NCI-H1436 treated with DMSO at 0.1 percent for 48 hours (cell line): ENCODE measurements at places on chromosomes 3 and 15.

DNA sequence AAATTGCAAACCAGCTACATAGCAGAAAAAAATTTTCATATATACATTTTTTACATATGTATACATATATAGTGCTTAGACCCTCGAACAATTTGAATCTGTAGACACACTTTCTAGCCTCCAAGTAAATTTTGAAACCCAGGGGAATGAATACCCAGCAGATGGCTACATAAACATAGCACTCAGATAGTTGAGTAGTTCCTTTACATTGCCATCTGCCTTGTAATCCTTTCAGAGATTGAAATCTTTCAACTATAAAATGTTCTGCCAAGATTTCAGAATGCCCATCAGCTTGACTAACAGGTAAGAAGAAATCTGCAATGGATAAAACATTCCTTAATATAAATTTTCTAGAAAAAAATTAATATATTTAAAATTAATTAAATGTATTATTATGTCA is 1333.5 kb upstream of the CADM2 start:
- no peak for DNase-seq

DNA sequence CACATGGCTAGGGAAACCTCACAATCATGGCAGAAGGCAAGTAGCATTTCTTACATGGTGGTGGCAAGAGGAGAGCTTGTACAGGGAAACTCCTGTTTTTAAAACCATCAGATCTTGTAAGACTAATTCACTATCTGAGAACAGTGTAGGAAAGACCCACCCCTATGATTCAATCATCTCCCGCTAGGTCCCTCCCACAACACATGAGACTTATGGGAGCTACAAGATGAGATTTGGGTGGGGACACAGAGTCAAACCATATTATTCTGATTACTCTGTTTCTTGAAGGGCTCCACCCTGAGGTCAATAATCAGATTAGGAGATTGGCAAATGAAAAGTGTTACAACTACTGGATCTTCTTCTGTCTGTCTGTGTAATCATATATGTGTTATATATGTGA is 21.5 kb upstream of the TMEM45A start:
- no peak for DNase-seq

DNA sequence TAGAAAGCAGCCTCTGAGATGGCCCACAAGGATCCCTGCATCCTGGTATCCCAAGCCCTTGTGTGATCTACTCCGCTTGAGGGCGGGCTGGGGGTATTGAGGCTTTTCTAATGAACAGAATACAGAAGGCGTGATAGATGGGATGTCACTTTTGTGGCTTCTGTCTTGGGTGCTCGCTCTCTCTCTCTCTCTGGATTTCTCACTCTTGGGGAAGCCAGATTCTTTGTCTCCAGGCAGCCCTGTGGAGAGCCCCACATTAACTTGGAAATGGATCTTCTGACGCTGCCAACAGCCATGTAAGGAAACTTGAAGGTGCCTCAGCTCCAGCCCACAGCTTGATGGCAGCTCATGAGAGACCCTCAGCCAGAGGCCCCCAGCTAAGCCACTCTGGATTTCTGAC is 26.9 kb upstream of the SEC62 start:
- no peak for DNase-seq

DNA sequence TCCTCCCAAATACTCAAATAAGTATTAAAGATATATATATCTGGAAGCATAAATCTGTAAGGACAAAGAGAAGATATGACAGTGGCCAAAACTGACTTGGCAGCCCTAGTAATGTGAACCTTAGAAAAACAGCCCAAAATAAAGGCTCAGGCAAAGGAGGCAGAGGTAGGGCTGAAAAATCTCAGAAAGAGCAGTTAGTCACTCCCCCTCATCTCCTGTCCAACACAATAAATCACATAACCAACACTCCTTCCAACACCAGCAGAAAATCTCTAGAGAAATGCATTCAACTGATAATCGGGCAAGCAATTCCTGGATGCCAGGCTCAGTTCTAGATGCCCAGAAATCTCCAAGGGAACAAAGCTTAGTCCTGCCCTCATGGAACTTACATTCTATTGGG is 22.1 kb upstream of the CHRM5 start:
- no peak for DNase-seq

GRCh38 chr3:133049491-133049890 is 11.3 kb downstream of the TMEM108 start:
- DNase-seq: no peak

DNA sequence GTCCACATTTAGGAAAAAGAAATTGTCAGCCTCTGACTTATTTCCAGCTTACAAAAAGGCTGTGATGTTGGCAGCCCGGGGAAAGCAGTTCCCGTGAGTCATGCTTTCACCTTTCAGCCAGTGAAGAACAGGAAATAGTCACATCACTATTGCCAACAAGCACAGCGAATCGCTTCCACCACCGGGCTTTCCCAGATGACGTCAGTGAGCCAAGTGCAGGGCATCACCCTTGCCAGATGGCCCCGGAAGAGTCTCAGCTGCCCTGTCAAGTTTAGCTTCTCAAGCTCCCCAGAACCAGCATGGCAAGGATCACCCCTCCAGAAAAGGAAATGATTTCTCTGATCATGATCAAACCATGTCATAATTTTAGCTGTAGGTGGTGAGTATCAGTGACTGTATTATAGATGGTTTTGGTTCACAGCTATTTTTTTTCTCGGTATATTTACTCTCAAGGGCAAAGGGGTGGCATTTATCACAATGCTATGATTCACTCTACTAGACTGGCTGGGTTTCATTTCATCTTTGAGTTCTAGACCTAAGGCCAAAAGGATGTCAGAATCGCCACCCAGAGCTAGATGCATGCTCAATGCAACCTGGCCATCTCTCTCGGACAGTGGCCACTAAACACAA is 32.9 kb downstream of the B3GNT5 start:
- DNase-seq: peak; percentile 86

DNA sequence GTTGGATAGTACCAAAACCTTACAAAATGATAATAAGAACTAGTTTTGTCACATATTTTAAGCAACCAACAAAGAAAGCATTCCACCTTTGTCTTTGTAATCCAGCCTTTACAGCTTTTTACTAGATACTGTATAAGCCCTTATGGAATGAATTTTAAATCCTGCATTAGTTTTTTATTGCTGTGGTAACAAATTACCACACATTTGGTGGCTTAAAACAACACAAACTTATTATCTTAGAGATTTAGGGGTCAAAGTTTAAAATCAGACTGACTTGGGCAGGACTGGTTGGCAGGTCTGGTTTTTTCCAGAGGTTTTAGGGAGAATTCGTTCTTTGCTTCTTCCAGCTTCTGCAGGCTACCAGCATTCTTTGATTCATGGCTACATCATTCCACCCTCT is 108.5 kb upstream of the NLGN1 start:
- DNase-seq: no peak

GRCh38 chr3:156298014-156298413 is 177.6 kb downstream of the KCNAB1 start:
- no peak for DNase-seq

GRCh38 chr3:107221856-107222255 is 155.4 kb upstream of the CCDC54 start:
- no peak for DNase-seq

GRCh38 chr3:192915304-192915703 is 2.4 kb downstream of the MB21D2 start:
- DNase-seq: peak; percentile 79
